Stimulated activated naive B cell treated with anti-CD40 and anti-IgM and Interleukin-4, amounts not matched to agents 10 μg/mL and 1 μg/mL and 100 μg/mL, for 72 hours (primary cell): ENCODE measurements at places on chromosomes 4 and X.

- no peak for DNase-seq
Measured at GRCh38 chr4:169314906-169315305, 44.1 kb upstream of the SH3RF1 start.

DNA sequence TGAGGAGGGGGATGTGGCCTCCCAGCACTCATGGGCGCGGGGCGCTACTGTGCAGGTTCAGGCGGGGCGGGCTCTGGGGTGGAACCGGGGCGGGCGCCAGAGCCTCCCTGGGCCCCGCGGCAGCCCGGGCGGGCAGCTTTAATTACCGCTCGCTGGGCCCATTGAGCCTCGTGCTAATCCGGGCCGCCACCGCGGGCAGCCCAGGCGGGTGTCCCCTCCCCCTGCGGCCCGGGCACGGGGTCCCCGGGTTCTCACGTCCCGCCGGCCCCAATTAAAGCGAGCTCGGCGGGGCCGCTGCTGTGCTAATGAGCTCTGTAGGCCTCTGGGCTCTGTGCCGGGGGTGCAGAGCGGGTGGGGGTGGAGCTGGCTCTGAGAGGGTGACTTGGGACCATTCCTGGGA is 22.8 kb upstream of the FGFR3 start:
- no peak for DNase-seq

DNA sequence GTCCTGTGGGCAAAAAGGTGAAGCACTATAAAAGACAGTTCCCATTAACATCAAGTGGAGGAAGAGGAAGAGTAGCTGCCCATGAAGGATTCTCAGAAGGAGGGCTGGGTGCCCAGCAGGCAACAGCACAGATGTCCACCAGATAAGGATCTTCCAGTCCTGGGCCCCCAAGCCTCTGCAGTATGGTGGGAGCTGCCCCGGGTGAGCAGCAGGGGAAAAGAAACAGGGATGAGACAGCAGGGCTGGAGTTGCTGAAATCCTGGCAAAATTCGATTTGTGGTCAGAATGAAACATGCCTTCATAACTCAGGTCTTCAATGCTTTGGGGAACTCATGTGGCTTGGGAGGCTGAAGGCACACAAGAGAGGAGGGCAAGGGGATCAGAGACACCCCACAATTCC is 94.6 kb downstream of the RASL11B start:
- no peak for DNase-seq

- DNase-seq, result no peak
Measured at GRCh38 chr4:115275615-115276014, 162.2 kb upstream of the NDST4 start.

DNA sequence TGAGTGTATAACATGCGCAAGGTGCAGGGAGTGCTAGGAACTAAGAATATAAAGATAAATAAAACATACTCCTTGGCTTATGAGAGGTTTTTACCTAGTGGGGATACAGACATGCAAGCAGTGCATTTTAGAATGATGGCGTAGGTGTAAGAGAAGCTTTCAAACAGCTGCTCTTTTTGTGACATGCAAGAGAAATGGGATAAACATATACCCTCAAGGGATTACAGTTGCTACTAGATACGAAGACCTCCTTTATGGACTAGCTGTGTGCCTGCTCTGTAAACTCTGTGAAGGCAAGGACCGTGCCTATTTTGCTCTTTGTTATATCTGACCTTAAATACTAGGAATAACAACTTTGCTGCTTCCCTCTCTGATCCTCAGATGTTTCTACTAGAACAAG is 39.0 kb upstream of the SLITRK4 start:
- no peak for DNase-seq

DNA sequence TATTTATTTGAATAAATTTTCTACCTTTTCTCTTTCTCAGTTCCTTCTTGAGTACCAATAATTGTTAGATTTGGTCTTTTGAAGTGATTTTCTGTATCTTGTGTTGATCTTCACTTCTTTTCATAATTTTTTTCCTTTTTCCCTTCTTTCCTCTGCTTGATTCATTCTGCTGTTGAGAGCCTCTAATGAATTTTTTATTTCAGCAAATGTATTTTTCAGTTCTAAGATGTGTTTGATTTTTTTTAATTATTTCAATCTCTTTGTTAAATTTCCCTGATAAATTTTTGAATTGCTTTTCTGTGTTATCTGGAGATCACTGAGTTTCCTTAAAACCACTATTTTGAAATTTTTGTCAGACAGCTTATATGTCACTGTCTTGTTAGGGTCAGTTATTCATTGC is 155.4 kb upstream of the IL15 start:
- no peak for DNase-seq
